NCI-H1417 treated with DMSO at 0.1 percent for 48 hours (cell line): ENCODE measurements at places on chromosomes 7 and 10.

DNA sequence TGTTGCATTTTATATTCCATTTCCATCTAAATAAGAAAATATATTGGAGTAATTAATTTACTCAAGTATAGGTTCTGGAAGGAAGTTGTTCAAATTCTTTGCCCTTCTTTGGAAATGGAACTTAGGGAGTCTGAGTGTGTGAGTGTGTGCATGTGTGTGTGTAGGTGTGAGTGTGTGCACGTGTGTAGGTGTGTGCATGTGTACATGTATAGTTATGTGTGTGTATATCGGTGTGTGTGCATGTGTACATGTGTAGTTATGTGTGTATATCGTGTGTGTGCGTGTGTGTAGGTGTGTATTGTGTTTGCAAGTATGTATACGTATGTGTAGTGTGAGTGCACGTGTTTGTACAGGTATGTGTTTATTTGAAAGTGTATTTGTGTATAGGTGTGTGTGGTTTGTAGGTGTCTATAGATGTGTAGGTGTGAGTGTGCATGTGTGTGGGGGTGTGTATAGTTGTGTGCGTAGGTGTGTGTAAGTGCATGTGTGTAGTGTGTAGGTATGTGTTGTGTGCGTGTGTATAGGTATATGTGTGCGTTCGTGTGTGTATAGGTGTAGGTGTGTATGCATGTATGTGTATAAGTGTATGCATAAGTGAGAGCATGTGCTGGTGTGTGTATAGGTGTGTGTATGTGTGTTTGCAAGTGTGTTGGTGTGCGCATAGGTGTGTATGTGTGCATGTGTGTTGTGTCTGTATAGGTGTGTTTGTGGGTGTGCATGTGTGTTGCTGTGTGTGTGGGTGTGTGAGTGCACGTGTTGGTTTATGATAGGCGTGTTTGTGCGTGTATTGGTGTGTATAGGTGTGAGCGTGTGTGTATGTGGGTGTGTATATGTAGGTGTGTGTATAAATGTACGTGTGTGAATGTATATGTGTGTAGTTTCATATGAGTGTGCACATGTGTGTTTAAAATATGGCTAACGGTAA is 266.2 kb downstream of the CAMK1D start:
- DNase-seq = no peak

- DNase-seq = no peak
Observed at GRCh38 chr10:97822261-97822687, 27.4 kb upstream of the GOLGA7B start.

- DNase-seq = no peak
Observed at GRCh38 chr7:1946025-1946772, 276.1 kb downstream of the ELFN1 start.

DNA sequence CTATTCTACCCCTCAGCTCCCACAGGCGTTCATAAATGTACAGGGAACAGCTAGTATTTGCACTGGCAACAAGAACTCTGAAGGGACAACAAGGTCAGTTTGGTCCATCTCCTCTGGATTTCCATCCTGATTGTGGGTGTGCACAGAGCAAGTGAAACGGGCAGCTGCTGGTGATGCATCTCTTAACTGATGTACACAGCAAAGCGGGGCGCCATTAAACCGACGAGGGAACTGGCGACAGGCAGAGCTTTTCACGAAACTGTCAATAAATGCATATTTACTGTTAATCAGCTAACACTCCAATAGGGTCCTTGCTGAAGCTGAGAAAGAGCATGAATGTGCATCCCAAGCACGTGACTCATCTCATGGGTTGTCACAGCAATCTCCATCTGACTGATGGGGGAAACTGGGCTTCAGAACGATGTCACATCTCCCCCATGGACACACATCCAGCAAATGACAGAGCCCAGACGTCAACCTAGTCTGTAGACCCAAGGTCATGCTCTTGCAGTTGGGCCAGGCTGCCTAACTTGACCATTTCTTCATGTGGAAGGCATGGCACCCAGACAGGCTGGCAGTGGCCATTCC is 54.2 kb downstream of the FAM53B start:
- DNase-seq = no peak

DNA sequence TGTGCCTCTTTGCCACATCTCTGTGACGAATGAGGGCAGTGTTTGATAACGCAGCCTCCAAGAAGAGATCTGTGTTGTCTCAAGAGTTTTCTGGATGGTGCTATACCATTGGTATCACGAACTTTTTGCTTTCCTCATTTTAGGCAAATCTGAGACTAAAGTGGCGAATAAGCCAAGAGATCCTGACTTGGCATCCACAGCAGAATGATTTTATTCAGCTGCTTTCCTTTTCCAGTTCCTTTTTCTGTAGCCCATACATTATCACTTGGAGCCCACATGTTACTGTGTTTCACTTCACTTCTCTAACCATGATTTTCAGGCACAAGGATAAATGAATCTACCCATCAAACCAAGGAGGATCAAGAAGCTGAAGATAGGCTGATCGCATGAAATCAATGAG is 177.9 kb upstream of the PTN start:
- no peak for DNase-seq

- DNase-seq = no peak
Observed at GRCh38 chr10:83538047-83538446, 601.3 kb upstream of the GHITM start.

GRCh38 chr7:49563693-49564378 is 209.6 kb upstream of the VWC2 start:
- no peak for DNase-seq

DNA sequence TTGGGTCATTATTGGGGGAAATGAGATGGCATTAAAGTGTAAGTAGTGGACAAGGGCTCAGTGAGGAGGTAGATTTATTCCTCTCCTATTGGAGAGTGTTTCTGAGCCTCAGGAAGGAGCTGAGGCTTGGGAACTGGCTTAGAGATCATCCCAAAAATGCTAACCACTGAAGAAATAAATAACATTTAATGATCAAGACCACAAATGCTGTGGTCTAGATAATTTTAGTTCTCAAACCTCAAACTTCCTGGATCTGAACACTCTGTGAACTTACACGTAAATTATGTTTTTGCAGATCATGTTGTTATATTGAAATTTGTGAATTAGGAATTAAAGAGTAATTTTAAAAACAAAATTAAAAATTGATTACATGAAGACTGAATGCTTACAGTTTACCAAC is 27.3 kb downstream of the MDFIC start:
- no peak for DNase-seq

- no peak for DNase-seq
Observed at GRCh38 chr10:48199580-48200377, 74.7 kb downstream of the FRMPD2 start.
